ENCODE measurements at places on chromosomes 1 and 21.

DNA sequence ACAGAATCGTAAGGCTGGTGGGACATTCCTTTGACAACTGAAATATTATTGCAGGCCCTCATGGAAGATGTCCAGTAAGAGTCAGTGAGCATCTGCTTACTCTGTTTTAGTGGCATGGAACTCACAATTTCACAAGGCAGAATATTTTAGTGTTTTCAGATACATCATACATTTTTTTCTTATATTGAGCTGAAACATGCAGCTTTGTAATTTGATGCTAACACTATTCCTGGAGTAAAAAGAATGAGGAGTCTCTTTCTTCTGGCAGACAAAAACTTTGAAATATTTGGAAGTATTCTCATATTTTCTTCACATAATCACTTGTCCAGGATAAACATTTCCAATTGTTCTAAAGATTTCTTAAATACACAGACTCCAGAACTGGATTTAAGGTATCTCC is 17.7 kb downstream of the CLDN17 start:
- no peak for DNase-seq

DNA sequence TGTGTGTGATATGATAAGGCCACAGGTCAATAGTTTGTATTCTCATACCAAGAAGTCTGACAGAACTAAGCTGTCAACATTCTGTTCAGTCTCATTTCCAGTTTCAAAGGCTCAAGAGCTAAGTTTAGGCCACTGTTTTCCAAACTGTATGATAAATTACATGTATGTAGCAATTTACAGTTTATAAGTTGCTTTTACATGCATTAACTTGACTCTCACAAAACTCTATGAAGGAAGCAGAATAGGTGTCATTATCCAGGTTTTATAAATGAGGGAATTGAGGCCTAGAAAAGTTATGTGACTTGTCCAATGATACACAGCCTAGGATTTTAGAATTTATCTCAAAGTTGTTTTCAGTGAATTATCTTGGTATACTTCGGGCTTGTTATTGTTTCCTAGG is 23.4 kb downstream of the FMO5 start:
- no peak for DNase-seq

- no peak for DNase-seq
Observed at GRCh38 chr1:180927841-180928240, 15.1 kb downstream of the KIAA1614 start.

- DNase-seq, result no peak
Observed at GRCh38 chr1:184486761-184487445, 100.1 kb downstream of the C1orf21 start.

DNA sequence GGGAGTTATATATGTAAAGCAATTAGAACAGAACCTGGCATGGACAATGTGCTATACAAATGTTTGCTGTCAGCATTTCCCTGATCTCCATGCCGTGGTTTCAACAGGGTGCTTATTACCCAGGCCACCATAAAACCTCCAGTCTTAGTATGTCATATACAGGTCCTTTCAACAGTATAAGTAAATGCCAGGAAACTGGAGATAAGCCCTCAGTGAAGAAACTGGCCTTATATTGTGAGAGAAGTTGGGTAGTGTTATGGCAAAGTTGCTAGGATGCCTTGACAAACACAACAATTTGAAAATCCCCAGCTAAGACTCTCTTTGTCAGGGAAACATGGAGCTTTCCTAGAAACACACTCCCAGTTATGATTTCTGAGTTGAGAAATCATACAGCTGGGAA is 850.2 kb upstream of the ADAMTS5 start:
- DNase-seq, result no peak

DNA sequence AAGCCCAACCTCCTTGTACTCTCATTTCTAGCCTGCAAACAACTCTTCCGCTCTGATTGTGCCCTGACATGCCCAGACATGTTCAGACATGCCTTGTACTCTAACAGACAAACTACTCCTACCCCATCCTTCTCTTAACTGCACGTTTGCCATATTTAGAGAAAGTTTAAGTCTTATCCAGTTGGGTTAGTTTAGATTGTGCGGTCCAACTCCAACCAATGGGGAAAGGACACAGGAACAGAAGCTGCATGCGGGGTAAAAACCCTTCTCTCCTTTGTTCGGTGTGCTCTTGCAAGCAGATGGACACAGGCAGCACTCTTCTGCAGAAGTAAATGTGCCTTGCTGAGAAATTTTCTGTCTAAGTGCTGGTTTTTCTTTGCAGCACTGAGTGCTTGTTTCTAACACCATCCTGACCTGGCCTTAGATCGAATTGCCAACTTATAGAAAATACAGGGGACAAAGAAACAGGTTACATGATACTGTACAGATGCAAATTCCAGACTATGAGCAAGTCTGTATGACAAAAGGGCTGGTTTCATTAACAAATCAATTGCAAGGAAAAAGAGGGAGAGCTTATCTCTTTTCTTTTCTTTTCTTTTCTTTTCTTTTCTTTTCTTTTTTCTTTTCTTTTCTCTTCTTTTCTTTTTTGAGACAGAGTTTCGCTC is 35.8 kb upstream of the IFNGR2 start:
- no peak for DNase-seq

DNA sequence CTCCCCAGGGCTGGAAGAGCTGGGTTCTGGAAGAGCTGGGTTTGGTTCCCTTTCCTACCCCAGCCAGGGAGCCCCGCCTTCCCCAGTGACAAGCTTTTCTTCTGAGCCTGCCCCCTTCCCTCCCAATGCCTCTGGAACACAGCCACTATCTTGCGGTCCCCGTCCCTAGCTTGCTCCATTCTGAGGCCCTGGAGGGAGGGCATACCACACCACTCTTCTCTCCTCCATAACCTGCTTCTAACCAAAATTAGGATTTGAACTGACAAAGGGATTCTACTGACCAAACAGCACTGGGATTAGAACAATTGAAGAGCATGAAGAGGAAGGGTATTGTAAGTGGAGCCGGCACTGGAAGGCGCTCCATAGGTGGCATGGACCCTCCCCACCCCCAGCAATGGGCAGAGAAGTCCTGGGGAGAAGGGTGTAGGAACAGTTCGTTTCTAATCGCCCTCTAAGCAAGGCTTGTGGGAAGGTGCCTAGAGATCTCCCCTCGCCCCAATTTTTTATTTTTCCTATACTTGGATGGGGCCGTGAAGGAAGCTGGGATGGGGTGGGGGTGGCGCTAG is 690 bp downstream of the C1orf216 start:
- peak; percentile 57 for DNase-seq

- DNase-seq, result no peak
Observed at GRCh38 chr21:32728456-32728839, 635 bp upstream of the SYNJ1 start.

DNA sequence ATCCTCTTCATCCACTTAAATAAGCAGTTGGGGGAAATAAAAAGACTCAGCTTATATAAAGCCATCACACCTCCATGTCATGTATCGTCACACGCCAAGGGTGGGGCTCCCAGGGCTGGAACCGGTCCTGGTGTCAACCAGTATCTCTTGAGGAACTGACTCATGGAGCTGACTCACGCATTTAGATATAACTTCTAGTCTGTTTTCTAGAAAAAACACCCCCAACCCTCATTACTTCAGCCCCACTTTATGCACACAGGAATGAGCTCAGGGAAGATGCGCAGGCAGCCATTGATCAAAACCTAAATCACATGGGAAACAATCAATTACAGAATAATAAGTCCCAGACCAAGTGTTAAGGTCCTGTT is 6.9 kb upstream of the IL22RA1 start:
- DNase-seq, result no peak

- DNase-seq, result no peak
Observed at GRCh38 chr1:52534928-52535764, 17.7 kb downstream of the TUT4 start.

DNA sequence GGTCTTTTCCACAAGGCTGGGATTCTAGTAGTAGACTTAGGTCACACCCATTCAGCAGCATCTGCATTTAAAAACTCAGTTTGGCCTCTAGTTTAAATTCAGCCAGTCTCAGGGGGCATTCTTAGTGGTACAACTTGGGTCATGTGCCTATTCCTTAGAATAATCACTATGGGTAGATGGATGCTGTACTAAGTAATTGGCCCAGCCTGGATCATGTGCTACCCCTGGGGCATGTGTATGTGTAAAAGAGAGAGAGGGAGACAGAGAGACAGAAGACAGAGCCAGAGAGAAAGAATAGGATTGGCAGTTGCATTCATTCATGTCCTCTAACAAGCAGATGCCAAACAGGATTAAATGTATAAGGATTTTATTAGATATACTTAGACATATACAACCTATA is 13.6 kb upstream of the SYT14 start:
- DNase-seq, result no peak

DNA sequence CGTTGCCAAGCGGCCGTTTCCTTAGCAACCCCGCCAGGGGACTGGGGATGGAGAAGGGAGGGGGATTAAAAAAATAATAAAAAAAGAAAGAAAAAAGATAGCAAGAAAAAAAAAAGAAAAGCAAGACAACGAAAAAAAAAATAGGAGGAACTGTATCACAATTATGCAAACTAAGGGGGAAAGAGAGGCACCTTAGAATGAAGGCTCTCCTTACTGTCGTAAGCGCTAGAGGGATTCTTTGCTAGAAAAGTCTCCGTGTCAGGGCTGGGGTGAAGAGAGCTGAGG is 625 bp upstream of the NEGR1 start:
- DNase-seq, result no peak

DNA sequence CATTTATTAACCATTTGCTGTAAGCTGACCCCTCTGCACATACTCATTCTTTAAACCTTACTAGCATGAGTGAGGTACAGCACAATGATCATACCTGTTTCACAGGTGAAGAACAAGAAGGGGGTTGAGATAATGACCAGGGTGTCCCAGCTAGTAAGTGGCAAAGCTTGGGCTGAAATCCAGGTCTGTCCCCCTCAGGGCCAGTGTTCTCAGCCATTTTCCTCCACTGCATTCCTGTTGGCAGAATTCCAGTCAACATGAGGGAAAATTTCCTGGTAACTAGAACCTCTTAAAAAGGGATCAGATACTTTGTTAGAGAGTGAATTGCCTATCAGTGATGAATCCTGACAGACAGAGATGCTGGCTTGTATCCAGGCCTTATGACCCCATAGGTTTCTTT is 48.1 kb downstream of the SPATA46 start:
- DNase-seq, result no peak

- no peak for DNase-seq
Observed at GRCh38 chr1:19416921-19417470, 68.3 kb downstream of the CAPZB start.

GRCh38 chr21:26962621-26963181 is 4.2 kb downstream of the ADAMTS5 start:
- DNase-seq, result no peak

- no peak for DNase-seq
Observed at GRCh38 chr1:117244971-117245370, 34.2 kb upstream of the VTCN1 start.

DNA sequence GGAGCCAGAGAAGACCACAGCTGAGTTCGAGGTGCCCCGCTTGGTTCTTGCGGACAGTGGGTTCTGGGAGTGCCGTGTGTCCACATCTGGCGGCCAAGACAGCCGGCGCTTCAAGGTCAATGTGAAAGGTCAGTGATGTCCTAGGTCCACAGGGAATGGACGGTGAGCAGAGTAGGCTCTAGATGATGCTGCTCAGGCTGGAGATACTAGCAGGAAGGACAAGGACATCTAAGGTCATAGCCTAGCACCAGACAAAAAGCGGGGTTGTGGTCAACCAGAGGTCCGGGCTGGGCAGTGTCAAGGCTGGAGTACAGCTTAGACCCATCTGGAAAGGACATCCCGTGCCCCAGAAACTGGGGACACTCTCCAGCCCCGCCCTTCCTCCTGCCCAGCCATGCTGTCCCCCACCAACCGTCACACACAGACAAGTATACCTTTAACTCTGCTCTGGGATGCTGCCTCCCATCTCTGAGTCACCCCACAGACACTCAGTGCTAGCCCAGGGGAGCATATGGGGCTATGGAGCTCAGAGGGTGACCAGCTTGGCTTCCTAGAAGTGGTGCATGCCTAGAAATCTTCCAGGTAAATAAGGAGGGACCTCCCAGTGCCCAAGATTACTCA is 8.7 kb downstream of the TIE1 start:
- DNase-seq, result no peak

DNA sequence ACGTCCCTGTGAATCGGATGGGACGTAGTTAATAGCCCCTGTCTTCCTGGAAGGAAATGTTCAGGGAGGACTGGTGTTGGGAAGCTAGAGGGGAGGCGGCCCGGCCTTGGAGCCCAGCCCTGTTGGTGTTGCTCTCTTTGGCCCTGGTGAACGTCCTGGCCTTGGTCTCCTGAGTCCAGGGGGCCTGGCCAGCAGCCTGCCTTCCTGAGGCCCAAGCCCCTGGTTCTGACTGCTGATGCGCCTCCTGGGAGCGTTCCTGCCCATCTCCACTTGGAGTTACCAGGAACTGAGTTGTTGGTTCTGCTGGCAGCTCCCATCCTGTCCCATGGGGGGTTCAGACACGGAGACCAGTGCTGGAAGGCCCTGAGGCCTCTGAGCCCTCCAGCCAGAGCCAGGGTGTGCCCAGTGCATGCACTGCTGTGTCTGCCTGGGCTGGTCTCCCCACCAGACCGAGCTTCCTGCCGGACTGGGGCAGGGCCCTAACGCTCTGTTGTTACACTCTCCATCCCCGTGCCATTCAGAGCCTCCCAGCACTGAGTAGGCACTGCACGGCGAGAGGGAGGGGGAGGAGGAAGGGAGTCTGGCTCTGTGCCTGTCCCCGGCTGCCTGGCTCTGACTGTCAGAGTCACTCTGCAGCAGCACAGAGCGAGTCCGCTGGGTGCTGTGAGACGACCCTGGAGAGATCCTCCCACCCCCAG is 382.5 kb upstream of the VAMP3 start:
- peak; percentile 35 for DNase-seq

DNA sequence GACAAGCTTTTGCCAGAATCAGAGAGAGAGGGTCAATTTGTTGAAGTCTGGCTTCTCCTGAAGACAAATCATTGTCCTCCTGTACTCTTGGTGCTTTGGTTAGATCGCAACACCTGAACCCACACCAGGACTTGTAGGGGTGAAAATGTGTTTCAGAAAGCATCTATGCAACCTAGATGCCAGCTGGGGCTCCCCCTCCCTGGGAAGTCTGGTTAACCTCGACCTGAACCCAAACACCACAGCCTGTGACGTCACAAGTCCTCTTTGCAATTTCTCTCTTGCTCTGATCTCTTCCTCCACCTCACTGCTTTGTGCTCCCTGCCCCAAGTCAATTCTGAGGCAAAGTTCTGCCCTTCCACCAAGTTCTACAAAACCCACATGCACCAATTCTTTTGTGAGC is 42.8 kb upstream of the USP24 start:
- no peak for DNase-seq

DNA sequence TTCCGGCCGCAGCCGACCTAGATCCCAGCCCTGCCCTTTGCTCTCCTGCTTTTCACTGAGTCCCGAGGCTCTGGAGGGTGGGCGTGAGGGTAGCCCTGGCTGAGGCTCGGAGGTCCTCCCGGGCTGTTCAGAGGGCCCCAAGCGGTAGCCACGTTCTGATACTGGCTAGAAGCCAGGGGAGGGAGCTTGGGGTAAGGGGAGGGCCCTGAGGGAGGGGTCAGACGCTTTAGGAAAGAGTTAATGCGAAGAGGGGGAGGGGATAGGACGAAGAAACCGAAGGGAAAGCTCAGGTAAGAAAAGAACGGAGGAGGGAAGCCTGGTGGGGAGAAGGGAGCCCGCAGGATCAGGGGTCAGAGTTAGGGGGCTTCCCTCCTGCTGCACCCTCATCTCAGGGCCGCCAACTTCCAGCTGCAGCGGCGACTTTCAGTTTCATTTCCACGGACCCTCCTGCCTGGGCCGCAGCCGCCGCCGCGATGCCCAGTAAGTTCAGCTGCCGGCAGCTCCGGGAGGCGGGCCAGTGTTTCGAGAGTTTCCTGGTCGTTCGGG is at the start of gene MOV10:
Gene MOV10 (plus strand): TSS at position 220 of the 546 bp plus-strand sequence. CDS start 254 bp downstream, at position 474.
- DNase-seq, result peak; percentile 71

Measured in uterus (tissue), 4 donors.